NCI-H510A (cell line): ENCODE measurements at places on chromosomes 16 and 17.

DNA sequence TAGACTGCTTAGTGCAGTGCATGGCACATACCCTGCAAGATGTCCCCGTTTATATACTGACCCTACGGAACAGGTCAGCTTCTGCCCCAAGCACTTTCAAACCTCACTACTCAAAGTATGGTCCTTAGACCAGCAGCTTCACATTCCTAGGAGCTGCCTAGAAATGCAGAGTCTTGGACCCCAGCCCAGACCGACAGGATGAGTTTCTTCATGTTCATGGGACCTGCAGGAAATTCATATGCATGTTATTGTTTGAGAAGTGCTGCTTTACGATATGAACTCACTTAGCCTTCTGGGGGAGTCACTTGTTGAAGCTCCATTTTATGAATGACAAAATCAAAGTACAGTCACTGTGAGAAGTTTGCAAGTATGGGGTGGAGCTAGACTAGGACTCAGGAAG, 82.6 kb downstream of the DYNLRB2 start:
- DNase-seq, result no peak

DNA sequence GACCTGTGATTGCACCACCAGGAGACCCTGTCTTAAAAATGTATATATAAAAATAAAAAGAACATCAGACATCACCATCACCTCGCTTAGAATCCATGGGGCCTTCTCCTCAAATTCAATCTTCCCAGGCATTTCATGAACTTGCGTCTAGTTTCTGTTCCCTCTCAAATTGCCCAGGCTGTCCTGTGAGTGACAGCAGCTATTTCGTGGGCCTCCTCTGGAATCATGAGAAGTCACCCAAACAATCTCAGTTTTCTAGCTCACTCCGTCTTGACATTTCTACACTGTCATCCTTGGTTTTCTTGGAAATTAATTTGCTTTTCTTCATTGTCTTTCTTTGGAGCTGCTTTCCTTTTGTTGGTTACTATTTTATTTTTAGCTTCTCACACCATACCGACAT, 7.3 kb downstream of the SLC52A1 start:
- DNase-seq, result no peak

- DNase-seq, result no peak
These were observed 3.1 kb downstream of the ALDH3A2 start for GRCh38 chr17:19651451-19652238.

DNA sequence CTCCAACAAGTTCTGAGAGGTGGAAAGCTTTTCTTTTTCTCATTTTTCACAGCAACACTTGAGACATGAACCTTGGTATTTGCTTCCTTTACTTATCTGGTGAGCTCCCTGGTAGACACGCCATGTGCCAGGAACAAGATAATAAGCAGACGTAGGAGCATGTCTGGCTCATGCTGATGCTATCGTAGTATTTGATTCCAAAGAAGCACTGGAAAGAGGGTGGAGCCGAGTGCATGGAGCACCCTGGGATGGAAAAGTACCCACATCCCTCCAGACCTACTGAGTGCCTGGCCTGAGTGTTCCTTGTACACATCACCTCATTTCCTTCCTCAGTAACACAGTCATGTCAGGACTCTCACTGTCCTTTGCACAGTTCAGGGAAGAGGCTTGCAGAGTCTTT, 231.0 kb downstream of the CBLN1 start:
- no peak for DNase-seq

- no peak for DNase-seq
These were observed 294.3 kb downstream of the TOX3 start for GRCh38 chr16:52252680-52253079.

- no peak for DNase-seq
These were observed 12.7 kb upstream of the HERPUD1 start for GRCh38 chr16:56919099-56919800.

DNA sequence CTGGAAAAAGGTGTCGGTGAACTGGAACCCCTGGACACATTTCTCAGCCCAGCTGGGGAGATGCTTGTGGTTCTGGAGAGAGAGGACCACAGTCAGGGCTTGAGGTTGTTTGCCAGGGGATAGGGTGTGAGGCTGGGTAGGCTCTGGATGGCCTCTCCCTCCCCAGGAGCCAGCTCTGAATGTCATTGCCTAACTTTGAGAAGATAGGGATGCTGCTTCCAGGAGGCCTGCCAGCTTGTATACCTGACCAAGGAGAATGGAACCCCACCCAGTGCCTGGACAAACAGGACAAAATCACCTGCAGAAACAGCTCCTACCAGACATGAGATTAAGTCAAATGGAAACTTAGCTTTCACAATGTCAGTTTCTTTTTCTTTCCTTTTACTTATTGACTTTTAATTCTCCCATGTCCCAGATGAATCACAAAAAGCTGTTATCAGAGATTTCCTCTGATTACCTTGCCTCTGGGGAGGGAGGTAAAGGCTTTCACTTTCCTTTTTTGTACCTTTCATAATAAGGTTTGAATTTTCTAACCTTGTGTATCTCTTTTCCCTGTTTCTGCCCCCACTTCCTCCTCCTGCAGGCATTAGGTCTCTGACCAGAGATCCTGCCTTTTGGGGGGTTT, 29.8 kb upstream of the PLLP start:
- no peak for DNase-seq

DNA sequence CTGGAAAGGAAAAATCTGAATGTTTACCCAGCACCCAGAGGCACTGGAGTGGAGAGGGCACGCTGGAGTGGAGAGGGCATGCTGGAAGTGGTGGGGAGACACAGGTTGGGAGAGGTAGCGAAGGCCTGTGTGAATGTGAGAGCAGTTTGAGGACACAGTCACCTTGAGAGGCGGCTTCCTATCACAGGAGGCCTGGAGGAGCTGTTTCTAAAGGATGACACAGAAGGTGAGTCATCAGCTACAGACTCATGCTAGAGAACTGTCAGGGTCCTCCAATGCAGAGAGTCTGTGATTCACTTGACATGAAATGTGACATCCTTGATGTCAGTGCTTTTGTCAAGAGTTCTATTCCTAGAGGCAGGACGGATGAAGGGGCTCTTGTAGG, 13.8 kb downstream of the CTRL start:
- DNase-seq, result no peak

- no peak for DNase-seq
These were observed 223.8 kb downstream of the KIF2B start for GRCh38 chr17:54046570-54046969.

- no peak for DNase-seq
These were observed 217.9 kb upstream of the CIBAR2 start for GRCh38 chr16:85330006-85330693.

DNA sequence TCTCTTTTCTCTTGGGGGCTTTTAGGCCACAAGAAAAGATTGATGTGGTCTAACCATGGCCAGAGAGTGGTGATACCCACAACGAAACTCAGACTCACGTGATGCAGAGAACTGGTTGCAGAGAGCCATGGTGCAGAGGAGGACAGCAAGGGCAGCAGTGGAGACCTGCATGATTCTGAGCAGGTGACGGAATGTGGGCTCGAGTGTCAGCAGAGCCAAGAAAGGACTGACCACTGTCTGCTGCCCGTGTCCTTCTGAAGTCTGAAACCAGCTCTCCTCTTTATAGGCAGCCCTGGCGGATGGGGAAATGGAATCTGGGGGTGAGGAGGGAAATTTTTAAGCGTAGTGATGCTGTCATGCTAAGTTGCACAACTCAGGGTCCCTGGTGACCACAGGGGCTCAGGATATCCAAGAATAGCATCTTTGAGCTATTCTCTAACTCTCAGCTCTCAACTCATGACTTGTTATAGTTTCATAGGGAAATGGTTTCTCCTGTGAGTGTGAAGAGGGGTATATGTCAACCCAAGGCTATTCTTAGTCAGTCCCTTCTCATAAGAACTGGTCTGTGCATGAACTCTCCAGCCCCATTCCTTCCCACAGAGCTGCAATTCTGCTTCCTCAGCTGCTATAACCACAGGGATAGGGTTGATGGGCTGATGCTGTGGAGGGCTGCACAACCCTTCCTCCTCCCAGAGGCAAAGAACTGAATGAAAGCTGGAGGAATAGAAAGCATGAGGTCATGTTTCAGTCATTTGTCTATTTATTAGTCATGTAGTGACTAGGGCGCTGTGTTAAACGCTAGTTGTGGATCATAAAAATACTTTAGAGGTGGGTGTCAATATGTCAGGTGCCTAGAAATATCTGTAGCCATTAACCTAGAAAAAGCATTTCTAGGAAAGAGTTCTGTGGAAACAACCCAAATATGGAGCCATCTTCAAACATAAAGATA, at the start of gene CCL3:
Gene CCL3, minus strand, starts transcription at position 256 of the 949 bp plus-strand sequence. Its CDS starts 85 bp downstream, at position 171.
- no peak for DNase-seq

GRCh38 chr17:8175795-8176196, 384 bp downstream of the TMEM107 start:
- DNase-seq, result no peak

- DNase-seq, result no peak
These were observed 43.4 kb downstream of the HNF1B start for GRCh38 chr17:37701496-37701898.

DNA sequence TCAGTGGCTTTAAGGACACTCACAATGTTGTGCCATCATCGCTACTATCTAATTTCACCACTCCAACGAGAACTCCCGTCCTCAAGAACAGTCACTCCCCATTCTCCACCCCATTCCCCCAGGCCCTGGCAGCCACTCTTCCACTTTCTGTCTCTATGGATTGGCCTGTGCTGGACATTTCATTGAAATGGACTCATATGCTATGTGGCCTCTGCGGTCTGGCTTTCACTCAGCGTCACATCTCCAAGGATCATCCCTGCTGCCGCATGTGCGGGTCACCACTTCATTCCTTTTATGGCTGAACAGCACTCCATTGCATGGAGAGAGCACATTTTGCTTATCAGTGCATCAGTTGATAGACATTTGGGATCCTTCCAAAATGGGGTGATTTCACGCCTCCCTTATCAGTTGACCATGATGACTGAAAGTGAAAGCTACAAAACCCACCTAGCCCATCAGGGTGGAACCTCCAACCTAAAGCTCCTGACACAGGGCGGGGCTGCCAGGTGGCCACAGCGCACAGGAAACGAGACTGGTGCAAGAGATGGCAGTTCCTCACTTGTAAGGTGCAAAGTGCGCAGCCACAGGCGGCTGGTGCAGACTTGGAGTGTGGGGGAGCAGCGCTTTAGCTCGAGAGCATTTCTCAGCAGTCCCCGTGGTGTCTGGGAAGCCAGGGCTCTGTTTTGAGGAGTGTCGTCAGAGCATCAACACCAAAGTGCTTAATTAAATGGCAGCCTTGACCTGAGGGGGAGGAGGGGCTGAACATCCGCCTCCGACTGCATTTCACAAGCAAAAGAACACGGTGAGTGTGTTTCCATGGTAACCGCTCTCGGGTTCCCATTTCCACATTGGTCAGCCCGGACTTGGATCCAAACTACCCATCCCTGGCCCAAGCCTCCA, 23.8 kb downstream of the COTL1 start:
- no peak for DNase-seq

GRCh38 chr17:27576477-27577083, 54.4 kb upstream of the LGALS9 start:
- DNase-seq, result no peak

- DNase-seq, result no peak
These were observed 152.6 kb downstream of the CDH11 start for GRCh38 chr16:64969221-64969620.

DNA sequence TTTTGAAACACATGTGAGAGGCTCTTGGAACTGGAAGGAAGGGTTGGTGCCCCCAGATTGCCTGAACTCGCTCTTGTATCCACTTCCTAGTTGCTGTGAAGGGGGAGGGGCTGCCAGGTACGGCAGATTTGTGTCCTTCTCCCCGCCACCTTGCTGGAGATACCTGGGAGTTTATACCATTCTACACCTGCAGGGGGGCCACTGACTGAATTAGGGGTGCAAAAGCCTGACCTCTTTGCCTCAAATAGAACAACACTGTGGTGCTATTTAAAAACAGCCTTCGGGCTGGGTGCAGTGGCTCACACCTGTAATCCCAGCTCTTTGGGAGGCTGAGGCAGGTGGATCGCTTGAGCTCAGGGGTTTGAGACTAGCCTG, 35.1 kb upstream of the IL34 start:
- no peak for DNase-seq

- DNase-seq, result no peak
These were observed 850 bp upstream of the PNMT start for GRCh38 chr17:39667262-39667944.

DNA sequence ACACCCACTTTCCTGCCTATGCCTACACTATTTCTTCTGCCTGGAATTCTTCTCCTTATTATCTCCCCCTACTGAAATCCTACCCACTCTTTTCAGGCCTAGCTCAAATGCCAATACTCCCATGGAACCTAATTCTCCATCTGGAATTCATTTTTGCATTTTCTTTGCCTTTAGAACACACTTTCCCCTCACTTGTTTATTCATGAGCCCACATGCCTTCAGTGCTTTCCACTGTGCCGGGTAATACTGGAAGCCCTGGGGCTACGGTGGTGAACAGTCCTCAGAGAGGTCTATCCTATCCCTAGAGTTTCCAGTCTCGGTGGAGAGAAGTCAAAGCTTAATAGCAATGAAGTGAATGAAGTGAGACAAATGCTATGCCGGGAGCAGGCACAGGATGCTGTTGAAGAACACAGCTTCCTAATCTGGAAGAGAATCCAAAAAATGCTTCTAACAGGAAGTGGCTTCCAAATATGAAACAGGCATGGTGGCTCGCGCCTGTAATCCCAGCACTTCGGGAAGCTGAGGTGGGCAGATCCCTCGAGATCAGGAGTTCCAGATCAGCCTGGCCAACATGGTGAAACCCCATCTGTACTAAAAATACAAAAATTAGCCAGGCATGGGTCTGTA, 322.4 kb downstream of the GRIN2A start:
- no peak for DNase-seq

DNA sequence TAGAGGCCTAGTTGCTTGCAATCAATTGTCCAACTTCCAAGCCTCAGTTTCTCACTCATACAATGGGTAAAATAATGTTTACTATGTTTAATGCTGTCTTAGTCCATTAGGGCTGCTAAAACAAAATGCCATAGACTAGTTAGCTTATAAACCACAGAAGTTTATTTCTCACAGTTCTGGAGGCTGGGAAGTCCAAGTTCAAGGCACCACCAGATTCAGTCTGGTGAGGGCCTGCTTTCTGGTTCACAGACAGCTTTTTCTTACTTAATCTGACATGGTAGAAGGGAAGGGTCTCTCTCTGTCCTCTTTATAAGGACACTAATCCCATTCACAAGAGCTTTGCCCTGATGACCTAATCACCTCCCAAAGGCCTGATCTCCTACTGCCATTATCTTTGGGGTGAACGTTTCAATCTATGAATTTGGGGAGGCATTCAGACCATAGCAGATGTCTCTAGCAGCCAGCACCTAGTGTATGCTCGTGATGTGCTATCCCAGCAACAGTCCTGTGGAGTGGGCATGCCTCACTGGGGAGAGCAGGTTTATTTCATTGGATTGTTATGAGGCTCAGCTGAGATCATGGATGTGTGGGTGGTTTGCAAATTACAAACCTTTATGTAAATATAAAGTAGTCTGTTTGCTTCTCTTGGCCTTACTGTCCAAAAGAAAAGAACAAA, 25.2 kb downstream of the YPEL2 start:
- no peak for DNase-seq
